ENCODE measurements at places on chromosomes 1 and 21. TPM values are rescaled to one million over a fixed set of nuclear protein-coding genes. Genes with fewer than 3 reads are reported as not detected.

DNA sequence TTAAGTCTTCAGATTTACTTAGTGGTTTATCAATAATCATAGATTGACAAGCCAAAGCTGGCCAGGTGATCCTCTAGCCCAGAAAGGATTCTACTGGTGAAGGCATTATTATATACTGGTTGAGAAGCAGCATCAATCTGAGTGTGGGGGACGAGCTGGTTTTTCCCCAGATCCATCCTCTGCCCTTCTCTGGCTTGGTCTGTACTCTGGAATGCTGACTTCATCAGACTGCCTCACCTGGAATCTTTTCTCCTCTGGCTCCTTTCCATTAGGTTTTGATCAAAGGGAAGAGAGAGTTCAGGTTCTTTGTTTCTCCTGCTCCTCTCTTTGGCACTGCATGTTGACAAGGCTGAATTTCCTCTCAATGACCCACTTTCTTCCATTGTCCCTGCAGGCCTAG is 93.9 kb downstream of the KCTD3 start:
- H3K27me3 ChIP-seq, result no peaks in the 10 kb centered on the region
- no peaks in the 10 kb centered on the region for H3K4me1 ChIP-seq
- H3K36me3 ChIP-seq, result no peaks in the 10 kb centered on the region
- no peak overlapping the region for H3K27ac ChIP-seq

DNA sequence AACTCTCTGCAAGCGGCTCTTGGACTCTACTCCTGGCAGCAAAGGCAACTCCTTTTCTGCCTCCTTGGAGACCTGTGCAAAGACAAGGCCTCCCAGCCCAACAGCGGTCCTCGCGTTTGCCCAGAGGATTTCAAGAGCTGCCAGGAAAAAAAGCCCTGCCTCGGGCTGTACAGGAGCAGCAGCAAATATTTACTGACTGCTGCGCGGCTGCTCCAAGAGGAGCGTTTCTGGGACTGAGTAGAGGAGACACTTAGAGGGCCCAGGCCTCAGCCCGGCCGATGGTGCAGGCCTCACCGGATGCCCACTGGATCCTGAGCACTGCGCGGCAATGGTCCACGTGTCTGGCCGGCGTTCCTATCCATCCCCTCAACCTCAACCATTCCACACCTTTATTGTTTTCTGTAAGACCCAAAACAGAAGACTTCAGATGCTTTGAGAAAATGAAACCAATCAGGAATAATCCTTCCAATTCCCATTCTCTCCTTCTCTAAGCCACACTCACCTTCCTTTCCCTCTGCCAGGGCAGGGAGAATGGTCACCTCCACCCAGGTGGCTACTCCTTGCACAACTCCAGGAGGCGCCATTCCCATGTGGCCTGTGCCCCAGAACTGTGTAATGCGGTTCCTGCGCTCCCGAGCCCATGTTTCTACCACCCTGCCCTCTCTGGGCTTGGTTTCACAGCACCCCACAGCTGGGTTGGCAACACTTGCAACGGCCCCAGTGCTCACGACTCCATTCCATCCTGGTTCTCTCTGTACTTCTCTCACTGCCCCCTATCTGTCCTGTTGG is 215.8 kb downstream of the TRABD2B start:
- no peaks in the 10 kb centered on the region for H3K4me1 ChIP-seq
- H3K27me3 ChIP-seq, result no peaks in the 10 kb centered on the region
- no peak overlapping the region for H3K4me3 ChIP-seq
- no peak overlapping the region for H3K27ac ChIP-seq

GRCh38 chr1:248758352-248758751 is 2.8 kb upstream of the LYPD8 start:
- H3K36me3 ChIP-seq, result no peaks in the 10 kb centered on the region
- H3K4me1 ChIP-seq, result no peaks in the 10 kb centered on the region
- no peaks in the 10 kb centered on the region for H3K27me3 ChIP-seq
- no peak overlapping the region for H3K4me3 ChIP-seq

GRCh38 chr1:9164532-9164900 is 35.6 kb upstream of the GPR157 start:
- no peaks in the 10 kb centered on the region for H3K36me3 ChIP-seq
- H3K4me3 ChIP-seq, result no peak overlapping the region
- no peaks in the 10 kb centered on the region for H3K4me1 ChIP-seq
- no peak for DNase-seq
- H3K27ac ChIP-seq, result peak overlapping the region; percentile 73

GRCh38 chr1:31264790-31265386 is 25.2 kb upstream of the NKAIN1 start:
- H3K27me3 ChIP-seq, result no peaks in the 10 kb centered on the region
- peak overlapping the region; percentile 42 for H3K27ac ChIP-seq
- peaks cover 38% of the 10 kb centered on the region for H3K36me3 ChIP-seq

- H3K36me3 ChIP-seq, result no peaks in the 10 kb centered on the region
- no peak overlapping the region for H3K4me3 ChIP-seq
- H3K4me1 ChIP-seq, result peaks cover 35% of the 10 kb centered on the region
- peak overlapping the region; percentile 73 for H3K27ac ChIP-seq
- DNase-seq, result peak; percentile 69
- H3K27me3 ChIP-seq, result no peaks in the 10 kb centered on the region
Observed at GRCh38 chr1:229221106-229222019, 49.5 kb upstream of the RAB4A start.

GRCh38 chr1:238823416-238823815 is 563.0 kb upstream of the CHRM3 start:
- no peak overlapping the region for H3K27ac ChIP-seq
- H3K36me3 ChIP-seq, result no peaks in the 10 kb centered on the region
- no peak overlapping the region for H3K4me3 ChIP-seq
- H3K27me3 ChIP-seq, result no peaks in the 10 kb centered on the region
- DNase-seq, result no peak
- no peaks in the 10 kb centered on the region for H3K4me1 ChIP-seq

- peaks cover 11% of the 10 kb centered on the region for H3K4me1 ChIP-seq
- H3K4me3 ChIP-seq, result no peak overlapping the region
- H3K27ac ChIP-seq, result no peak overlapping the region
- H3K36me3 ChIP-seq, result peaks cover 22% of the 10 kb centered on the region
Observed at GRCh38 chr1:100134872-100135271, 1.9 kb downstream of the TRMT13 start.

DNA sequence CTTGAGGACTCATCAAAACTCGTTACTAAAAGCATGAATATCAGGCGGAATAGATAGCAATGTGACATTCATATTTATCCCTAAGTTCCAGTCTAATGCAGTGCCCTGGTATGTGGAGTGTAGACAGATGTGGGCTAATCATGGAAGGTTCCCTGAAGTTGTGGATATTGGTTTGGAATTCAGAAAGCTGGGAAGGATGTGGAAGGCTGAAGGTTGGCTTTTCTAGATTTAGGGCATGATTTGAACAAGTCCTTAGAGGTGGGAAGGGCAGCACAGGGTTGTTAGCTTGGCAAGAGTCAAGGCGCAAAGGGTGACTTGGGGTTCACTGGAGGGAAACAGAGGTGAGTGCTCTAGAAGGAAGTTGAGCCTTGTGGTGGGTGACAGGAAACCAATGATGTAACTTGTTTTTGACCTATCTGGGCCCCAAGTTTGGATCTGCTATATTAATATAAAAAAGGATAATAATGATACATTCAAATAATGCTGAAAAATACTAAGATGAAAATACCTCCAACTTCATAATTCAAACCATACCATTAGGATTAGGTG is 21.9 kb downstream of the LGALS8 start:
- no peaks in the 10 kb centered on the region for H3K27me3 ChIP-seq
- no peaks in the 10 kb centered on the region for H3K4me1 ChIP-seq
- peaks cover 76% of the 10 kb centered on the region for H3K36me3 ChIP-seq
- no peak overlapping the region for H3K4me3 ChIP-seq
- DNase-seq, result no peak

- H3K27ac ChIP-seq, result no peak overlapping the region
- H3K36me3 ChIP-seq, result no peaks in the 10 kb centered on the region
- no peaks in the 10 kb centered on the region for H3K27me3 ChIP-seq
- no peak overlapping the region for H3K4me3 ChIP-seq
- DNase-seq, result no peak
Observed at GRCh38 chr1:186872291-186872690, 43.5 kb downstream of the PLA2G4A start.

DNA sequence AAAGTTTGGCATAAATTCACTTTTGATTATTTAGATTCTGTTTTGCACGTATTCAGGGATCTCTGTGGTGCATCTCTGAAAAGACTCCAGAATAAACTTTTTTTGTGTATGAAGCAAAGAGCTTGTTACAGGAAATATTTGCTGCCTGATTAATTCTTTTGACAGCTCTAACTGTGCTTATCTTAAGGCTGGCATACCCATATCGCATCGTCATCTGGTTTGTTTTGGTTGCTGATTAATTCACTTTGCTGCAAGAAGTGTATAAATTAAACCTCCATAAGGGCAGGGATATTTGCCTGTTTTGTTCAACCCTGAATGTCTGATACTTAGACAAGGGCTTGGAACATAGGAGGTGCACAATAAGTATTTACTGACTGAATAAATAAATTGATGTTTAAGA is 17.5 kb upstream of the DUSP10 start:
- H3K4me1 ChIP-seq, result no peaks in the 10 kb centered on the region
- no peak overlapping the region for H3K27ac ChIP-seq
- no peaks in the 10 kb centered on the region for H3K36me3 ChIP-seq
- no peak for DNase-seq

DNA sequence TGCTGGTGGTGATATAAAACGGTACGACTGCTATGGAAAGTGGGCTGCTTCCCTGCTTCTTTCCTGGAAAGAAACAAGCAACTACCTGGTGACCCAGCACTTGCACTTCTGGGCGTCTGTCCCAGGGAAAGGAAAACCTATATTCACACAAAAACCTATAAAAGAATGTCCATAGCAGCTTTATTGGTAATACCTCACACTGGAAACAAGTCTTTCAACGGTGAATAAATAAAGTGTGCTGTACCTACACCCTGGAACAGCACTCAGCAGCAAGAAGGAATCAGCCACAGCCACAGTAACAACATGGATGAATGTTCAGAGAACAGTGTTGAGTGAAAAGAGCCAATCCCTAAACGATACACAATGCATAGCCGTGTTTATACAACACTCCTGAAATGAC is 19.9 kb downstream of the SLC19A1 start:
- H3K4me1 ChIP-seq, result peaks cover 23% of the 10 kb centered on the region
- no peak overlapping the region for H3K4me3 ChIP-seq
- no peaks in the 10 kb centered on the region for H3K36me3 ChIP-seq
- DNase-seq, result no peak
- no peaks in the 10 kb centered on the region for H3K27me3 ChIP-seq
- H3K27ac ChIP-seq, result no peak overlapping the region

DNA sequence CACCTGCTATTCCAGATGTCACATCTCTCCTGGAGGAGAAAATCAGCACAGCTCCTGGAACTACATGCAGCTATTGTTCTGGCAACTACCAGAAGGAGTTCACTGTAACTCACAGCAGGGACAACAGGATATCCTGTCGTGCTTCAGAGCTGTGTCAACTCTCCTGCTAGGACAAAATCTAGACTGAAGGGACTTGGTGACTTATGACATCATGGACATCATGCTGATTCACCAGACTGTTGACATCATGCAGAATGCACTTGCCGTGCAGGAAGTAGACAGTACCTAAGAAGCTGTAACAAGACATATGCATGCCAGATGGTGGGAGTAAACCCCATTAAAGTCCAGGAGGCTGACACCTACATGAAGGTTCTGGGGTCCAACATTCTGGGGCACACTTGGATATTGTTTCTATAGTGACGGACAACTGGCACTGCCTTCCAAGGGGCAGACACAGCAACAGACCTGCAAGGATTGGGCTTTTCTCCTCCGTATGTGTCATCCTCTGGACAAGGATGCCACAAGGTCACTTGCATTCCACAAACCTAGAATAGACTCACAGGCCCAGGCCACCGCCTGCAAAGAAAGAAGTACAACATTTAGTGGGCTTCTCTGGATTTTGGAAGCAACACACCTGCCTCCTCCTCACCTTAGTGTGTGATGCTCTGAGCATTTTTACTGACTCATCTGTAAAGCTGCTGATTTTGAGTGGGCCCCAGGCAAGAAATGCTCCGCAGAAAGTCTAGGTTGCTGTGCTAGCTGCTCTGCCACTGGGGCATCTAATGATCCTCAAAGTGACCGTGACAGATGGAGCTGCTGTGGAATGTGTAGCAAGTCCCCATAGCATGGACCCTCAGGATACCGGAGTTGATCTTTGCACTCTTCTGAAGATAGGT is 249.2 kb downstream of the MATN1 start:
- DNase-seq, result no peak
- H3K27me3 ChIP-seq, result no peaks in the 10 kb centered on the region
- no peak overlapping the region for H3K4me3 ChIP-seq

DNA sequence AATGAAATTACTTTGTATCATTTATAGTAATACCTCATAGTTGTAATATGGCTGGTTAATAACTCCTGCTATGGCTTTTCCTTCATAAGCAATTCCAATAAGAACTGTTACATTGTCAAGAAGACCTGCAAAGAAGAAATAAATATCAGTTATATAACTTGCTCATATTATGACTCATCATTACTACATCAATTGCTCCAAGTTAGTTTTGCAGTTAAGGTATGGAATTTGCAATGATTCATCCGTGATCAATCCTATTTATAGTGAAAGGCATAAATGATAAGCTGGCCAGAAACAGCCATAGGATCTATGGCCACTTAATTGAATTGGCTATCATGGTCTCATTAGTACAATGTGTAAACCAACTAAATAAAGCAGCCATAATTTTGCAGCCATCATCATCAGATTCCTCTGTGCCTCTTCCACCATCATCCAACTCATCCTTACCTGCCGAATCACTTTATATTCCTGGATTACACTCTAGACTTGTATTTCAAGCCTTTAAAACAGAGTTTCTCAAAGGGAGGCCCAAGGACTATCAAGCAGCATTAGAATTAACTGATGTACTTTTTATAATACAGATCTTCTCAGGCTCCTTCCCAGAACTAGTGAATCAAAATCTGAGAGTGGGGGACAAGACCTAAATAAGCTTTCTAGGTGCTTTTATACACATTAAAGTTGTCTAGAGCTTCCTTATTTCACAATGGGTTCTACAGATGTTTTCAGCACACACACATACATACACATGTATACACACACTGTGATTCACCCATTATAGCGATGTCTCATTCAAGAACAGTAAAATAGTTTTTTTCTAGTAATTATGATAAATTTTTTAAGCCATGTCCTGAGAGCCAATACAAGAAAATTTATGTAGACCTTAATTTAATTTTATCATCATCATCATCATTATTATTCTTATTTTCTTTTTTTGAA is 21.2 kb upstream of the EPRS1 start:
- no peak for DNase-seq
- peaks cover 9% of the 10 kb centered on the region for H3K36me3 ChIP-seq
- H3K4me1 ChIP-seq, result no peaks in the 10 kb centered on the region
- H3K27ac ChIP-seq, result no peak overlapping the region

GRCh38 chr21:41759926-41760325 is 6.9 kb downstream of the RIPK4 start:
- H3K4me1 ChIP-seq, result peaks cover 35% of the 10 kb centered on the region
- no peak overlapping the region for H3K27ac ChIP-seq
- no peak for DNase-seq
- no peaks in the 10 kb centered on the region for H3K27me3 ChIP-seq
- H3K4me3 ChIP-seq, result no peak overlapping the region
- peaks cover 8% of the 10 kb centered on the region for H3K36me3 ChIP-seq

- H3K4me3 ChIP-seq, result no peak overlapping the region
- no peaks in the 10 kb centered on the region for H3K36me3 ChIP-seq
- no peak for DNase-seq
- H3K4me1 ChIP-seq, result no peaks in the 10 kb centered on the region
- no peak overlapping the region for H3K27ac ChIP-seq
- no peaks in the 10 kb centered on the region for H3K27me3 ChIP-seq
Observed at GRCh38 chr21:32917362-32918135, 108.2 kb upstream of the OLIG2 start.

Gene TMEM240
- total RNA-seq, result 4.5 TPM

Gene OPTC
- total RNA-seq, result not detected

Gene PADI1
- total RNA-seq, result not detected

Gene IL19
- total RNA-seq, result not detected

Gene TBX19
- total RNA-seq, result 0.54 TPM

Gene C1orf185
- not detected for total RNA-seq

Gene CFAP141
- not detected for total RNA-seq

Gene SLC25A44
- 17.2 TPM for total RNA-seq

Gene SOX13
- total RNA-seq, result 29.3 TPM
